NCI-H510A treated with DMSO at 0.1 percent for 48 hours (cell line): ENCODE measurements at places on chromosomes 5 and 9.

- peak; percentile 0 for DNase-seq
Observed at GRCh38 chr9:31140316-31140715, 1244.1 kb upstream of the ACO1 start.

- DNase-seq, result peak; percentile 33
Observed at GRCh38 chr9:7777771-7778170, 21.8 kb downstream of the DMAC1 start.

DNA sequence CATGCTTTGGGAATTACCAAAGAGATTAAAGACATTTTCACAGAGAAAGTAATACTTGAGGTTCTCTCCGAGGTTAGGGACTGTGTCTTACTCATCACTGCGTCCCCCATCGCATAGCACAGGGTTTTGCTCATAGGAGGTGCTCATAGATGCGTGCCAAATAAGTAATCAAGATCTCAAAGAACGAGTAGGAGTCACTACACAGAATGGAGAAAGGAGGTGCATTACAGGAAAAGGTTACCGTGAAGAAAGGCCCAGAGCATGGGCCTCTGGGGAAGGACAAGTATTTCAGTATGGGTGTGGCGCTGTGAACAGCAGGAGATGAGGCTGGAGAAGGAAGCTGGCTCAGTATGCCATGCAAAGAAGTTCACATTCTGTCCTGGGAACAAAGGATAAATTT, 182.4 kb downstream of the ACTL7B start:
- DNase-seq, result no peak

DNA sequence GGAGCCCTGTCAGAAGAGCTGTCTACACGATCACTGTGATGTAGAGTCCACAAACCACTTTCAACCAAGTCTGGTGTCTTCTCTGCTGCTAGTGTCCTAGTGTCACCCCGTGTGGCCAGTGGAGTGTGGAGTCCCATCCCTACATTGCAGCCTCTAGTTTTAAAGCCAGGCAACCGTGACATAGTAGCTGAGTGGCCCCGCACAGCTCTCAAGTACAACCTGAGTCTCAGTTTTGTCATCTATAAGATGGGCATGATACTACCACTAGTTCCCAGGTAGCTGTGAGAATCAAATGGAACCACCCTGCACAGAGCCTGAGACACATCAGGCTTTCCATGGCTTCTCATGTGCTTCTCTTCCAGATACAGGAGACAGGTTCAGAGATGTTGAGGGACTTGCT, 43.2 kb upstream of the AKNA start:
- DNase-seq, result no peak

- DNase-seq, result no peak
Observed at GRCh38 chr9:91151718-91152095, 210.0 kb downstream of the AUH start.

GRCh38 chr5:152331718-152332117, 73.4 kb downstream of the NMUR2 start:
- no peak for DNase-seq

DNA sequence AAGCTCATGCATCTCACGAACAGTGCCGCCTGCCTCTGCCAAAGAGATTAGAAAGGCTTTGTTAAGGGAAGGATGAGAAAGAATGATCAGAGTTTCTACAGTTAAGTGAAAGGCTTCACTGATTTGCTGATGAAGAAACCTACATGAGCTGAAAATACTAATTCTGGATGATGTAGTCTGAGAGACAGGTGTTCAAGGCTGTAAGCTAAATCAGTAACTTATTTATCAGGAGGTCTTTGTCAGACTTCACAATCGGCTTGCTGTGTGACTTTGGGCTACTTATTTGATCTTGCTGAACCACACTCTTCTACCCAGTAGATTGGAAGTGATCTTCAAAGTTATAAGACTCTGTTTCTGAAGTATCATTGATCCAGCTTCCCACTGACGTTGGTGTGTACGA, 264.2 kb downstream of the RAB3C start:
- no peak for DNase-seq

DNA sequence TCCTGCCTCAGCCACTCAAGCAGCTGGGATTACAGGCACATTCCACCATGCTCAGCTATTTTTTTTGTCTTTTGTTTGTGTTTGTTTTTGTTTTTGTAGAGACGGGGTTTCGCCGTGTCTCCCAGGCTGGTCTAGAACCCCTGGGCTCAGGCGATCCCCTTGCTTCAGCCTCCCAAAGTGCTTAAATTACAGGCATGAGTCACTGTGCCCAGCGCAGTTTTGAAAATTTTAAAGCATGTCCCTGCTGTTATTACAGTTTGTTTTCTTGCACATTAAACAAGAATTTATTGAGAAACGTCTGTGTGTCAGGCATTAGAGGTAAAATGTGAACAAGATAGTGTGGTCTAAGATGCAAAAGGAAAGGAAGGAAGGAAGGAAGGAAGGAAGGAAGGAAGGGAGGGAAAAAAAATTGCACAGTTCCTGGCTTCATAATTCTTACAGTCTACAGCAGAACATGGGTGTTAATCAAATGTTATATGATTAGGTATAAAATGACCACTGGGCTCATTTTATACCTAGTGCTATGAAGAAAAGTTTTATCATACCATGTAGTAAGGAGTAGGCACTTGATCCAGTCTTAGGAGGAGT, 205.4 kb downstream of the SNX18 start:
- no peak for DNase-seq

DNA sequence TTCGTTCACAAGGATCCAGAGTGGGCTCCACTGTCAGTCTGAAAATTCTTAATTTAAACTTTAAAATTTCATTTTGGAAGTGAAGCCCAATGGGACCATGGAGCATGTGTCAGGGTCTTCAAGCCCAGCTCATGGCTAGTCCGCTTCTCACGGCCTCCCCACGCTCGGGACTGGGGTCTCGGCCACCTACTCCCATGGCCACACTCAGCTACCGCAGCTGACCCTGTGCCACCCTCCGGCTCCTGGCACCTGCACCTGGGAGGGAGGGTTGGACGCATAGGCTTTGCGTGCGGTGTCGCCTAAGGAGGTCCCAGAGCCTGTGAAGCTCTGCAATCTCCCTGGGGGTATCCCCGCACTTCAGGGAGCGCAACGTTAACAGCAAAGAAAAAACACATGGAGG, 175.7 kb upstream of the PRLR start:
- no peak for DNase-seq

- no peak for DNase-seq
Observed at GRCh38 chr9:112719241-112719691, 1.3 kb upstream of the INIP start.

GRCh38 chr5:168327451-168327850, 36.0 kb downstream of the WWC1 start:
- DNase-seq, result no peak

DNA sequence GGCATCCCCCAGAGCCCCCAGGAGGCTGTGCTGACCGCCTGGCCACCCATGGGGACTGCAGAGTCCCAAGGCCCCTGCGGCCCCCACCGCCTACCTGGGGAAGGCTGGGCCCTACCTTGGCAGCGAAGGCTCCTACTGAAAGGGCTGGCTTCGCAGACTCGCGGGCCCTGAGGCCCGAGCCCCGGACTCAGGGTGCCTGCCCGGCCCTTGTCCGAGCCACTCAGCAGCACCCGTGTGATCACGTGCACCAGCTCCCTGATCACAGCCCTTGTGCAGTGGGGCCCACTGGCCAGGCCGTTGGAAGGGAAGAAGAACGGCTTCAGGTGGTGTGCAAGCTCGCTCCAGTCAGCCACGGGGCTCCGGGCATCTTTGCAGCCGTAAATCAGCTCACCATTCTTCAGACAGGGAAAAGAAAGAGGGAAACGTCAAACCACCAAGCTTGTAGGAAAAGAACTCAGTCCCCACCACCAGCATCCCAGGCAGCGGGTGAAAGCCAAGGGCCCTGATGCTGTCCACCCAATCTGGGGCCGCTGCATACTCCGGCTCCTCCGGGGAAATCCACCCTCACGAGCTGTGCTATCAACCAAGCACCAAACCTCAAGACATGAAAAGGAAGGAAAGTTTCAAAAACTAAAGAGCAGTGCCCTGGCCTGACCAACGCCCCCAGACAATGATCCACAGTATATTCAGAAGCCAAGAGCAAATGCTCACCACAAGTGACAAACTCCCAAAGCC, 31.9 kb downstream of the IPPK start:
- no peak for DNase-seq

DNA sequence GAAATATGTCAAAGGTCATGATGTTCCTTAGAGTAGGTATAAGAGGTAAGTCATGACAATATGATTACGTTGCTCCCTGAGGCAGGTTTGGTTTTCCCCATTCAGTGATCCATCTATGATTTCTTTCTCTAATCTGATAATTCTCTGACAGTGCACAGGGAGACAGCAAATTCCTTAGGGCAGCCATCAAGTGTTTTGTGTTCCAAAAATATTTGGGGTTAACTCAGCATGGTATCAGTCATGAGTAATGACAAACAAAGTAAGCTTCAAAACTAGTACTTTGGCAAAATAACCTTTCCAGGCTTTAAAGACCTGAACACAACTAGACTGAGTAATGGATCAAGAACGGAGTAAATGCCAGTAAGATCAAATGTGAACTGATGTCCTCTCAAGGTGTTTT, 55.3 kb upstream of the SPATA31E1 start:
- DNase-seq, result no peak

- no peak for DNase-seq
Observed at GRCh38 chr9:94847486-94847885, 121.0 kb downstream of the AOPEP start.

DNA sequence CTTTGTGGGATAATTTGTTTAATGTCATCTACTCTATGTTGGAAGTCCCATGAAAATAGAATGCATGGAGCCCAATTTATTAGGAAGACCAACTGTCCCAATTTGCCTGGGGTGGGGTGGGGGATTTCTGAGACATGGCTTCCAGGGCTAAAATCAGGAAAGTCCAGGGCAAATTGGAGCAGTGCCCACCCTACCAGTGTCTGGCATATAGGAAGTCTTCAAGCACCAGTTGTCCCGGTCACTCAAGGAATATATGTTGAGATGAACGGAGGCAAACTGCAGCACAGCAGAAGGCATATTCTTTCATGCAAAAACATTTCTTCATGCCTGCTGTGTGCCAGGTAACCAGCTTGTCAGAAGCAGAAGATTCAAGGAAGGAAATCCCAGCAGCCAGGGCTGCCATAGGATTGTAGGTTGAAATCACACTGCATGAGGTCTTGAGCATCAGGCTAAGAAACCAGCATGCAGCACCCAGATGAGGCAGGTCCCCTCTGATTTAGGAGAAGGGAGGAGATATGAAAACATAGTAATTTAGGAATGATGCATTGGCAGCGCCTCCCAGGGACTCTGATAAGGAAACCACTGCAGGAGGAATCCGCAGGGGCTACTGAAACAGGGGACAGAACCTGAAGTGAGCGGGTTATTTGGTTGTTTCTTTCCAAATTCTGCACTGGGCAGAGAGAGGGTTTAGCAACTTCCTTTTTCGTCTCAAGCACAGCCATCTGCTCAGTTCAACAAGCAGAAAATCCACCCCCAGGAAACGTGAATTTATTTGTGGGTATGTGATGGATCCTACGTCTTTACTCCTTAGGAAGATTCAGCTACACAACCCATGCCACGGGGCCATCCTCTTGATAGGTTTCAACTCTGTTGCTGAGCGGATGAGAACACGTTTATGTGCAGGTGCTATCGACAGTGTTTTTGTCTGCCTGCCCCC, 112.6 kb upstream of the CPEB4 start:
- DNase-seq, result no peak

DNA sequence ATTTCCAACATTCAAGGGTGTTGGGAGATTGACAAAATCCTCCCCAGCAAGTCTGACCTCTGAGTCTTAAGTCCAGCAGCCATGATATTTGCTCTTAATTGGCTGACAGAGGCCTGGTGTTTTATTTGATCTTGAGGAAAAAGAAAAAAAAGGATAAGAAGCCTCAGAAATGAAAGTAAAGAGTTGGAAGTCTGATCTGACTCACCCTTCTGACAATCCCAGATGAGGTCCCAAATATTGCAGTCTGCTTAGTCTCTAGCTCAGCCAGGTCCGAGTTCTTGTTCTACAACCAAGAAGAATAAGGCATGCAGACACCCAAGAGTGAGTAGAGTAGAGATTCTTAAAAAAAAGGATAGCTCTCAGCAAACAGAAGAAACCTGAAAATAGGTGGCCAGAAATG, 632.5 kb upstream of the ST8SIA4 start:
- no peak for DNase-seq

- DNase-seq, result no peak
Observed at GRCh38 chr9:99445371-99445891, 223.3 kb downstream of the SEC61B start.
